ENCODE measurements at places on chromosomes 7 and 10.

- no peak for DNase-seq
Measured at GRCh38 chr10:102024799-102025198, 31.2 kb downstream of the ARMH3 start.

DNA sequence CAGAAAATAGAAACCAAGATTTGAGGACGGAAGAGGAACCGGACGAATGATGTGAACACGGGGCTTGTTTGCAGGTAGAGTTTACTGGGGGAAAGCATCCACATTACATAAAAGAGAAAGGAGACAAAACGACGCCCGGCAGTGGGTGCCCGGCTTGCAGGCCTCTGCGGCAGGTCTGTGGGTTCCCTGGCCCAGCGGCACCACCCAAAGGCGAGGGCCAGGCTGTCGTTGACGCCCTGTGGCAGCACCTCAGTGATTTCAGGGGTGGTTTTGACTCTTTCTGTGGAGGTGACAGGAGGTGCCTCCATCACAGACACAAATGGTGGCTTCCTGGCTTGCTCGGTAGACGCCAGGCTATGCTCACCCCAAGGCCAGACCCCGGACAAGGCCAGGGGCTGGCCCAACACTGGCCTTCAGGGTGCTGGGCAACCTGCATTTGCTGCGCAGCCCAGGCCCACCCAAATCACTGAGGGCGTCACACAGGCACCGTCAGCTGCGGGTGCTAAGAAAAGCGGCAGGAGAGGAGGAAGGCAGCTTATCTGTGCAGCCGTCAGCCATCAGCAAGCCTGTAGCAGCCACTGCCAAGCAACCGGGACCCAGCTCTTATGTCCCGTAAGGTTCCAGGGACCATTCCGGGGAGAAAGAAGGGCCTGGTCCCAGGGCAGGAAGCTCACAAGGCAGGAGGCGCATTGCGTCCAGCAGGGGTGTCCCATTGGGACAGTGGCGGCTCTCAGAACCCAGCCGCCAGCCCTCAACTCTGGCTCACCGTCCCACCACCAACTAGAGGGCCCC lies 230.3 kb downstream of the PTPRN2 start:
- DNase-seq = no peak

DNA sequence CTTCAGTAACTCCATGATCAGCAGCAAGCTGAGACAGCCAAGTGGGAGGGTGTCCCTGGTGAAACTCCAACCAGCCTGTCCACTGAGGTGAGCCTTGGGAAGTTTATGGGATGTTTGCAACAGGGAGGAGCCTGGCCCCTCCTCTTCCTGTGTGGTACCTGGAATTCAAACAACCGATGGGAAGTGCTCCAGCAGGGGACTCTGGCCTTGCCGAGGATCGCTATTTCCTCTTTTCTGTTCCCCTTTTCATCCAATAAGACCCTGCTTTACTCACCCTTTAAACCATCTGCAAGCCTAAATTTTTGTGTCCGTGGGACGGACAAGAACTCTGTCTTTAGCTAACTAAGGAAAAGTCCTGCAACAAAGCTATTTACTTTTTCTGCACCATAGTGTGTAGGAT lies 491.1 kb upstream of the ZMIZ1 start:
- DNase-seq = no peak

GRCh38 chr10:35089611-35090161 lies 455 bp downstream of the CUL2 start:
- no peak for DNase-seq

DNA sequence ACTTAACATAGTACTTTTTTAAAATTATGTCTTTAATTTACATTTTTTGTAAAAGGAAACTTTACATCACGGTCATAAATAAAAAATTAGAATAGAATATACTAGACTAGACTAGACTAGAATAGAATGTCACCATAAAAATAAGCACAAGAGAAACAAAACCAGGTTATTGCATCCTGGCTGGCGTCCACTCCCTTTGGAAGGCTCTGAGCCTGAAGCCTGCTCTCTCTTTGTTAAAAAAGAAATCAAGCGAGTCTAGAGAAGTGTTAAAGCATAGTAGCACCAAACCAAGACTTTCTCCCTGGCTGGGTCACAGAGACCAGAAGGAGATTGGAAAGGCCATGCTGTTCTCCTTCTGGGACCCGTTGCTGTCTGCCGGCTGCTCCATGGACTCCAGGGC lies 104.6 kb downstream of the C10orf105 start:
- no peak for DNase-seq

Data from brain microvascular endothelial cell (primary cell).